ENCODE measurements at places on chromosomes 3 and 15.

- no peak for DNase-seq
Observed at GRCh38 chr3:18216996-18217395, 208.1 kb downstream of the SATB1 start.

DNA sequence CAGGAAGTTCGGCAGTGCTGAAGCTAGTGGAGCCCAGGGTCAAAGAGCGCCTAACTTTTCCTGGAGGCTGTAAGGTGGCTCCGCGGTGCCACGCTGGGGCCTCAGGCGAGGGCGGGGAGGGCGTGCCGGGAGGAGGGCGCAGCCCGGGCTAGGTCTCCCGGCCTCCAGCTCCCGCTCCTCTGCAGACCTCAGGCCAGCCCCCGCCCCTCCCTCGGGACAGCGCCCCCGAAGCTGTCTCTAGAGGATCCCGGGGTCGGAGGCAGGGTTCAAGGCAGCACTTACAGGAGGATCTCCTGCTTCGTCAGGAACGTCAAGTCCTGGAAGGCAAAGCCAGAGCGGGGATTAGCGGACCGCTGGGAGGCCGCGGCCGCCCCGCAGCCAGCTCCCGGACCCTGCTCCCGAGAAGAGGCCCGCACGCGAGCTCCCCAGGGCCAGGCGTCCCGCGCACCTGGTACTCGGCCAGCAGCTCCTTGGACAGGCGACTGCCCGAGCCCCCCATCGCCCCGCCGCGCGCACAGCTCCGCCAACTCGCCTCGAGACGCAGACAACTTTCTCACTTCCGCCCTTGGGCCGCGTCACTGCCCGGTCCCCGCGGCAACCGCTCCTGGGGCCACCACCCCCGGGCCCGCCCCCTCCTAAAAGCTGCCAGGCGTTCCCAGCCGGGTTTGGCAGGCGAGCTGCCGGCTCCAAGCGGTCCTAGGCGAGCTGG is at the start of gene CIB1:
Gene CIB1, minus strand, starts transcription at position 555 of the 709 bp plus-strand sequence. Its CDS starts 56 bp downstream, at position 499.
- peak; percentile 98 for DNase-seq

- no peak for DNase-seq
Observed at GRCh38 chr15:57263520-57263919, 112.8 kb upstream of the CGNL1 start.

DNA sequence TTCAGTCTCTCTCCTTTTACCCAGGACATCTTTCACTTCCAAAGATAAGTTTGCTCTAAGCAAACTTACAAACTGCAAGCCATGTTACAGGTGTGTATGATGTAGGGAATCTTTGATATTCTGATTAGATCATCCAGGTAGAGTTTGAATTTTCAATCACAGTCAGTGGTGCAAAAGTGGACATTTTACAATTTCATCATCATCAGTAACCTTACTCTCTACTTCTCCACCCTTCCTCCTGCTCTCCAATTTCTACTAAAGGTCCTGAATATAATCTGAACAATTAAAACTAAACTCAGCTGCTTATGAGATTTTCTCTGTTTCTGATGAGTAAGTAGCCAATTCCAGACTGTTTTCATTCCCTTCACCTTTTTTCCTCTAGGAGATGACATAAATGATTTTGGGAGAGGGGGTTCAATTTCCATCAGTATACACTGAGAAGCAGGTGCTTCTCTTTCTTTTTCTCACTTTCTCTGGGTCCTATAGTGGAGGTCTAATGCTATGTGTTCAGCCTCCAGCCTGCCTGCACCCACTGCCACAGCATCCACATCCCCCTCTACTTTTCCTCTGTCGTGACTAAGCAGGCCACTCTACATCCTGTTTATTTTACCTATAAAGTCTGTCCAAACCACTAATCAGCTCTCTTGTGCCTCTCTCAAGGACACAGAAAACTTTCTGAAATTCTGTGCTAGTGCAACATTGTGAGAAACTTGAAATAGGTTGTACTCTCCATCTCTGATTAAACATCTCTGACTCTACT is 27.6 kb downstream of the SUCNR1 start:
- DNase-seq, result no peak

GRCh38 chr15:60390231-60390630 is 7.6 kb downstream of the ANXA2 start:
- no peak for DNase-seq

GRCh38 chr3:116835658-116836057 is 126.1 kb downstream of the TUSC7 start:
- DNase-seq, result no peak

GRCh38 chr3:59839810-59840515 is 790.1 kb upstream of the CFAP20DC start:
- no peak for DNase-seq

GRCh38 chr3:172038798-172039435 is 461 bp upstream of the FNDC3B start:
- no peak for DNase-seq

DNA sequence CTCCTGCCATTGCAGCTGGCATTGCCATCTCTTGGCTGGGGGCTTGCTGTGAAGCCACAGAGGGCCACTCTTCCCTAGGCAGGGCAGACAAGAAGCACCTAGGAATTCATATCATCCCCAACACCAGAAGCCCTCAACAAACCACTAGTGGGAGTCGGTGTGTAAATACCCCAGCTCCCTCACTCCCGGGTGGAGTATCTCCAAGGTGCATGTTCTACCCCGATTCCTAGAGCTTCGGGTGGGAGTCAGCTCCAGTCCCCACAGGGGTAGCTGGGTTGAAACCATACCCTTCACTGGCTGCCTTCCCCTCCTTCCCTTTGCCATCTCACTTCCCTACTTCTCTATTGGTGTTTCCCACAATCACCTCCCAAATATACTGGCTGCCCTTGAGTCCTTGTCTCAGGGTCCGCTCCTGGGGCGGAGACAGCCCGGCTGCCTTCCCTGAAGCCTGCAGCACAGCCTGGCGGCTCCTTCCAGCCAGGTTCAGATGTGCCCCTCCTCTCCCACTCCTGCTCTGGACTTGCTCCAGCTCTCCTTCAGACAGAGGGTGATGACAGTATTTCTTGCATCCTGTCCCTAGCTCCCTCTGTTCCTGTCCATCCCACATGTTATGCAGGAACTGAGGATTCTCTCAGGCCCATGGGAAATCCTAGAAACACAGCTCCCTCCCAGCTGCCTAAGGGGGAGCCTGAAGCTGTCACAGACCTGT is 33.3 kb downstream of the FAM3D start:
- DNase-seq, result no peak

DNA sequence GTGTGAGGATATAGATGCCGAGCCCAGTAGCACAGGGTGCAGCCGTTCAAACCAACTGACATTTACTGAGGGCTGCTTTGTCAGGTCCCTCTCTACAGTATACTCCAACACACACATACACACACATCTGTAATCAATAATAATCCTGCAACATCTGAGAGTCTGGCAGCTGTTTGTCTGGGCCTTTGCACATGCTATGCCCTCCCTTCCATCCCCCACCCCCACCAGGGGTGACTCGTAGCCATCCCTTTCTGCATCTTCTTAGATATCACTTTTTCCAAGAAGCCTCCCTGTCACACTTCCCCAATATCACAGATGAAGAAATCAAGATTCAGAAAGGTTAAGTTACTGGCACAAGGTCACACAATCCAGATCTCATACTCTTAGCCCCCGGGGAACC is 13.7 kb downstream of the SPATA12 start:
- no peak for DNase-seq

DNA sequence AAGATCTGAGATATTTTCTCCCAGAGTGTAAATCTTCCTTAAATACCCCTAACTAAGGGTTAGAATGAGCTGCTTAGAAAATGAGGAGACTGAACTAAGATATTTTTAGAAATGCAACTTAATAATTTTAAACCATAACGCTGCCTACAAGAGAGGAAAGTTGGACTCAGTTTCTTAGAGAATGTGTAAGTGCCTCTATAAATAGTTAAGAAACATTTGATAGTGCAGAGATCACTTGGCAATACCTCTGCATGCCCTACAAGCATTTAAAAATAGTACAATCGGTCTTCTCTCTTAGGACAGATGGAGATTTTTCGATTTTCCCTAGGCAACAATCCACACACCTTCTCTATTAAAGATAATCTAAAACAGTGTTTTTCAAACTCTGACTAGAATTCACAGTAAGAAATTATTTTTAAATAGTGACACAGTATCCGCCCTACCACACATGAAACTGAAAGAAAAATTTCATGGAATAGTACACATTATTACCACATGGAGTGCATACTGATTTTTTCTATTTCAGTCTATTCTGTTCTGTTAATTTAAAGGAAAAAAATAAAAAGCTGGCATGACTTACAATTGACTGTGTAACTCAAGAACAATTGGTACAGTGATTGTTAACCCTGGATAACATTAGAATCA is 83.2 kb downstream of the GADL1 start:
- DNase-seq, result no peak

DNA sequence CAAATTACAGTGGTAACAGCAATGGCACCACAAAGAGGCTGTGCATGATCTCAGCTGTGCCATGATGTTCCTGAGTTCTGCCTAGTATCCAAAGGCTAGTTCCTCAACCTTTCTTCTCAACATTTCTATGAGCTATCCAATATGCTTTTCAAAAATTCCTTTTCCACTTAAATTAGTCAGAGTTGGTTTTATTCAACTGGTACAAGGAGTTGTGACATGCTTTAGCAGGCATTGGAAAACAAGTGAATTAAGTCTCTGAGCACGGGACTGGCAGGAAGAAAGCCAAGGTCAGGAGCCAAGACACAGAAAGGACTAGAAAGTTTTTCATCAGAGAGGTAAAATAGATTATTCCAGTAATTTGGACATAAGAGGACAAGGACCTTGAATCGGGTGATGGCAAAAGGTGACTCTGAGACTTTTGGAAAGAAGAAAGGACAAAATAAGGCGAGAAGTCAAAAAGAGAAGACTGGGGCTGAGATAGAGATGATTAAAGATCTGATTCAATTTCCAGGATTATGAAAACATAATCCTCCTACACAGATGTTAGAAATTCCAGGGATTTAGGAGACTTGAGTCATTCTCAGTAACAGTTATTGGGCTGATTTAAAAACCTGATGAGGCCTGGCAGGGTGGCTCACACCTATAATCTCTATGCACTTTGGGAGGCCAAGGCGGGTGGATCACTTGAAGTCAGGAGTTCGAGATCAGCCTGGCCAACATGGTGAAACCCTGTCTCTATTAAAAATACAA is 36.1 kb downstream of the PBRM1 start:
- DNase-seq, result no peak

GRCh38 chr3:58494107-58494506 is 2.2 kb downstream of the KCTD6 start:
- no peak for DNase-seq

DNA sequence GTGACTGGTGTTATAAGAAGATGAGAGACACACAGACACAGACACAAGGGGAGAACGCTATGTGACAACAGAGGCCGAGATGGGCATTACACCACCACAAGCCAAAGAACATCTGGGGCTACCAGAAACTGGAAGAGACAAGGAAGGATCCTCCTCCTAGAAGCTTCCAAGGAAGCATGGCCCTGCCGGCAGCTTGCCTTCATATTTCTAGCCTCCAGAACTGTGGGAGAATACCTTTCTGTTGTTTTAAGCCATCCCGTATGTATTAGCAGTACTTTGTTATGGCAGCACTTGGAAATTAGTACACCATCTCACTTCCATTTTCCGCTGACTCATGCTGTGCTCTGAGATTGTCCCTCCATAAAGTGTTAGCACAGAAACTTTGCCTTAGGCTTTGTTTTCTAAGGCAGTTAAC is 38.7 kb upstream of the CA12 start:
- DNase-seq, result no peak

- no peak for DNase-seq
Observed at GRCh38 chr3:157607826-157608405, 104.7 kb upstream of the VEPH1 start.

Measured in T-helper 2 cell (primary cell).